ENCODE measurements at places on chromosomes 4 and X.
A peak's percentile ranks its signal among the peaks of the same experiment; 100 is the strongest.

DNA sequence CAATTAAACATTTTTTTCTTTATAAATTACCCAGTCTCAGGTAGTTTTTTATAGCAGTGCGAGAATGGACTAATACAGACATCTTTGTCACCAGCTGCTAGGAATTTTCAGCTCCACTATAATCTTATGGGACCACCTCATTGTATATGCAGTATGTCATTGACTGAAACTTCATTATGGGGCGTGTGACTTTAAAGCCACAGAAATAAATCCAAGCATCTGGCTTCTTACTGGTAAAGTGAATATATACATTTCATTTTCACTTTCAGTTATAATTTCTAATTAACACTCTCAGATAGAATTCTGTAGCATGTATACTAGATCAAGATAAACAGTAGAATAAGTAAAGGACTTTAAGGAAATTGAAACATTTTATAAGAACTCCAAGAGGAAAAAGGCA is 21.9 kb downstream of the IL15 start:
- DNase-seq = no peak

GRCh38 chrX:46587158-46587557 is 13.6 kb downstream of the CHST7 start:
- DNase-seq = no peak

GRCh38 chrX:130393451-130394074 is 8.1 kb upstream of the GPR119 start:
- DNase-seq = no peak

GRCh38 chr4:56247646-56248045 is 139.6 kb downstream of the AASDH start:
- no peak for DNase-seq

DNA sequence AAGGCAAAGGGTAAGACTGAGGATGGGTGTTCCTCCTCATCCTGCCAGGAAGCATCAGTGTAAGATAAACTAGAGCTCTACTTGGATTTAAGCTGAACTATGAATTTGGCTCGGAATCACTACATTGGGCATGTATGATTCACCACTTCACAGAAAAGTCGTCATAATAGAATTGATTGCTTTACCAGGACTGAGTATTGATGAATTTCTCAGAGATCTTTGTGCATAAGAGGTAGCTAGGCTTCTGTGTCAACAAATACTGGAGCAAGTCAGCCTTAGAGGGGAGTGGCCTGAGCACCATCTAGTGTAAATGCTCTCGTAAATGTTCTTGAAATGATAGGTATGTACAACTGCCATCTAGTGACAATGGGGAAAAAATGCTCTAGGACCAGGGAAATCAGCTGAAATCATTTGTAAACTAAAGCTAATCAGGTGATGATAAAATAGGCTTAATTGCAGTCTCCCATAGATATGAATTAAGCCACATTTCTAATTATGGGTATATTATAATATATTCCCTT is 309.5 kb upstream of the FMR1 start:
- DNase-seq = no peak

GRCh38 chrX:46209037-46209436 is 336.2 kb downstream of the ZNF674 start:
- no peak for DNase-seq

- no peak for DNase-seq
Measured at GRCh38 chr4:118888666-118889311, at the start of gene SYNPO2. Gene SYNPO2 (plus strand): TSS chr4:118888854. CDS start chr4:118889037, 183 bp downstream.

- DNase-seq = no peak
Measured at GRCh38 chr4:180530787-180531186, 1712.4 kb upstream of the TENM3 start.

DNA sequence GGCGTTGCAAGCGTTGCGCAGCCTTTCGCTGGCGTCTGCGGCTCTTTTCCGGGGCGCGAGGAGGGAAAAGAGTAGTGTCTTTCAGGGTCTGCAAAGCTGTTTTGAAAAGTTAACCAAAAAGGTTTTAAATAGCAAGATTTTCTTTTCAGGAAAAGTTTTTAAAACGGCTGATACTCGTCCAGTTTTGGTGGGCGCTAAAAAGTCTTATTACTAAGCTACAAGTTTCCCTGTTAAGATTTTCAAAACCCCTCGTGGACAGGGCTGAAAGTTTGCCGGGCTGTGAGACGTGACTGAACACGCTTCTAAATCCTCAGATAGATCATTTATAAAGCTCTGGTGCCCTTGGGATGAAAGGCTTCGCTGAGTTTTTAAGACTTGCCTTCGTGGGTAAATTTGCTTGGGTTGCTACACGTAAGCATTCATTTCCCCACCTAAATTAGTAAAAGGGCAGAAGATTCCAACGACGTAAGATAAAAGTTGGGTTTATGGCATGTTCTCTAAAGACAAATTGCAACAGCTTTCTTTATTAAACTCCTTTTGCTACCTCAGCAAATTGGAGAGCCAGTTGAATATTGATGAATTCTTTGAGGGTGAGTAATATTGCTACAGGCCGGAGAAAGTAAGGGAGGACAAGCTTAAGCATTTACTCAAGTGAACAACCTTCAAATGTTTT is 91.5 kb downstream of the HPRT1 start:
- no peak for DNase-seq

- no peak for DNase-seq
Measured at GRCh38 chr4:180947425-180947824, 1295.8 kb upstream of the TENM3 start.

DNA sequence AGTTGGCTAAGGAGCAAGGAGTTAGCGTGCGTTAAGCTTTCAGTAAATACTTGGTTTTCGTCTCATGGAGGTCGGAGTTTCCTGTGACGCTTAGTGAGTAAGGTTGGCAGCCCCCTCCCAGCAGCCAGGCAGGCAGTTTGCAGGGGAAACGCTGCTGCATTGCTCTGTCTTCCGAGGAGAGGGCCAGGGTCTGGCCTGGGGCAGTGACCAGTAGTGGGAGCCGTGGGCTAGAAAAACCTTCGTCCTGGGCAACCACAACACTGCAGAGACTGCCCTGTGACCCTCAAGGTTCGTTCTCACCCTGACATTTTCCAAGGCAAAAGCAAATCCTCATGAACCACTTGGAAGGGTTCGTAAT is 432 bp downstream of the TMEM175 start:
- DNase-seq = no peak

DNA sequence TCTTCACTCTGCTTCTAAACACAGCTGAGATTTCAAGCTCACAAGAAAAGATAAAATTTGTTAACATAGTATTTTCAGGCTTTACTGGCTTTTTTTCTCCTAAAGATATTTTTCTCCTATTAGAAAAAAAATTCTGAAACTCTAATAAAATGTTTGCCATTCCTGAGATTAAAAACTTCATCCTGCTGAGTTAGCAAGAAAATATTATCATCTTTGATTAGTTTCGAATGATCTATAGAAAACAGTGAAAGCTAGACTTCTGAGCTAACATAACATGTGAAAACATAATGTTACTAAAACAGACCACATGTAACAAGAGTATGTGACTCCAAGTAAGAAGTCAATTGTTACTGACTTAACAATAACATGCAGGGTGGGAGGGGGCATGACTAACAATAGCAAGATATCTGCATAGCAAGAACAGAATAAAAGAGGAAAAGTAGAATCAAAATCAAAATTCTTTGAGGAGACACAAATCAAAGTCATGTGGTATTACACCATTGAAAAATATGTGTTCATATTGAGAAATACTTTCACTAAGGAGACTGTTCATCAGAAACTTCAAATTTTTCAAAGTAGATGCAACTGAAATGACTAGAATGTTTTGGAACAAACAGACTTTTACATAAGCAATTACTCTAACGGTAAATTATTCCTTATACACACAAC is 14.5 kb downstream of the TBCK start:
- no peak for DNase-seq

GRCh38 chr4:37243051-37243450 is 1.5 kb upstream of the NWD2 start:
- DNase-seq = no peak

- peak; percentile 40 for DNase-seq
Measured at GRCh38 chr4:40672528-40673522, 43.2 kb upstream of the RBM47 start.

DNA sequence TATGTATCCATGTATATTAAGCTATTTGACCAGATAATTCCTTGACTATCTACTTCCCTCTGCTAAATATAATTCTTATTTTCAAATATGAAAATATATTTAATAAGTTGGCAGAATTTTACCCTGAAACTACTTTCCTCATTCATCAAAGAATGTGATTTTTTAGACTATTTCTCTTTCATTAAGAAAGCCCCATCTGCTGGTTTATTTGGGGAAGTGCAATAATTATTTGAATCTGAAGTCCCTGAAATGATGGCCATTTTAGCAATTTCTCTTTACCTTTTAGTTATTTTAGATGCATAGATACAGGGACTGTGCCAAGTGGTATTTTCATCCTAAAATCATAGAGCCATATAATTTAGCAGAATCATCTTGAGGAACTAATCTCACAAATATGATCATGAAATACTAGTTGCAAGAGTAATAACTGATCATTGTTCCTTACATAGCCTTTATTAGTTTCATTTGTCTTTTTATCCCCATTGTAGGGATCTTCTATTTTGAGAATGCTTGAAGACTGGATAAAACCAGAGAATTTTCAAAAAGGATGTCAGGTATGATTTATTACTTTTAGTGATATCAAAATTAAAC is 39.0 kb downstream of the ENPEP start:
- DNase-seq = no peak

- DNase-seq = no peak
Measured at GRCh38 chrX:53122013-53122412, 28.1 kb downstream of the KANTR start.

DNA sequence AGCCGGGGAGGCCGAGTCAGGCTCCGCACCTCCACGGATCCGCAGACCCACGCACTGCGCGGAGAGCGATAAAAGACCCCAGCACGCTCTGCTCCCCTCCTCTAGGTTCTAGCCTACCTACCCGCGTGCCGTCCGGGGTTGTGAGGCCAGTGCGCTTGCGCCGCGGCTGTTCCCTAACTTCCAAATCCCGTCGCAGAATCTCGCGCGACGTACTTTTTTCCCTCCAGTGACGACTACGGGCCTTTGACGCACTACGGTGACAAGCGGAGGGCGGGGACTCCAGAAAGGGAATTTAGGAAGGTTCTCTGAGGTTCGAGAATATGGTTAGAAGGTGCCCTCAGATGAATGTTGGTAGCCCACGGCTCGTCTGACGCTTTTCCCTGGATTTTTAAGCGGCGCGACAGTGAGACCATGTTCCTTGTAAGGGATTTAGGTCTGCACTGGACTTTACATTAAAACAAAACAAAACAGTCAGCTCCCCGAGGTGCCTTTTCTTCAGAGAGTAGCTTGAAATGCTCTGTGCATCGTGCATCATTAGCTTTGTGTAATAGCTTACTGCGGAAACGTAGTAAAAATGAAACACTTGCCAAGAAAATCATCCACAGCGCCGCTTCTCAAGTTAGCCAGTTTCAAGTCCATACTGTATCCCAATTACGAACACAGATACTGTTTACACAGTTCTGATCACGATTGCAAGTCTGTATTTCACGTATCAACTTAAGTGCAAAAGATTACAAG is at the start of gene NKRF:
Gene NKRF, minus strand, starts transcription at position 145 of the 738 bp plus-strand sequence.
- peak; percentile 84 for DNase-seq

GRCh38 chr4:81470456-81471297 is 1.0 kb downstream of the RASGEF1B start:
- no peak for DNase-seq

DNA sequence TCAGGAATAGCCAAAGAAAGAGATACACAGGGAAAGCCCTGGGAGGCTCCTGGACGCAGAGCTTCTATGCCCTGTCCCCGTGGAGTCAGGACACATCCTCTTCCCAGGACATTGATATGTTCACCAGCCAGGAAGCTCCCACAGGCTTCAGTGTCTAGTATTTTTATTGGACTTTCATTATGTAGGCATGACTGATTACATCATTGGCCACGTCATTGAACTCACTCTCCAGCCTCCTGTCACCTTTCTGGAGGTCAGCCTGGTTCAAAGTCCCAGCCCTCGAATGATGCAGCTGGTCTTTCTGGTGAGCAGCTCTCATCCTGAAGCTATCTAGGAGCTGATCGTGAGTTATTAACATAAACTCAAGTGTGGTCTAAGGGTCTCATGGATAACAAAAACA is 104.1 kb downstream of the CPEB2 start:
- DNase-seq = no peak

- DNase-seq = no peak
Measured at GRCh38 chr4:163515198-163515597, 20.7 kb downstream of the TMA16 start.

GRCh38 chrX:29787656-29788055 is 427.7 kb upstream of the MAGEB2 start:
- no peak for DNase-seq

GRCh38 chr4:94336303-94336702 is 6.3 kb downstream of the HPGDS start:
- no peak for DNase-seq

GRCh38 chr4:183716302-183716701 is 57.2 kb downstream of the TRAPPC11 start:
- DNase-seq = no peak

- no peak for DNase-seq
Measured at GRCh38 chr4:77728420-77728819, 90.7 kb downstream of the CNOT6L start.

- no peak for DNase-seq
Measured at GRCh38 chr4:74628852-74629620, 165.3 kb downstream of the BTC start.

- no peak for DNase-seq
Measured at GRCh38 chr4:134754301-134755019, 552.9 kb upstream of the PABPC4L start.

- DNase-seq = no peak
Measured at GRCh38 chr4:36516522-36517095, 235.2 kb downstream of the DTHD1 start.

DNA sequence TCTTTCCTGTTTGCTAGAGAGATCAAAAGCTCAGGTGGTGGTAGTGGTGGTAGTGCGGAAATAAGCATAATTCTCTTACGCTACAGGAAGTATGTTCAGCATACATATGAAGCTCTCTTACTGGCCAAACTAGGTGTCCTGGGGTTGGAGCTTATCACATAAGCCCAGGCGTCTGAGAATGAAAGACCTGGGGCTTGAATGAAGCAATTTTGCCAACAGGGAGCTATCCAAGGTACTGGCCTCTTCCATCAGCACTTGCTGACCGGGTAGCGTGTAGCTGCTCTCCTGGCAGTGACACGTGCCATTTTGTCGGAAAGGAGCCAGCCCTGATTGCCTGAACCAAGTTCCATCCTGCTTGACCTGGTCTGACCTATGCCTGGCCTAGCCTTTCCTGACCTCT is 65.9 kb upstream of the HPF1 start:
- no peak for DNase-seq

DNA sequence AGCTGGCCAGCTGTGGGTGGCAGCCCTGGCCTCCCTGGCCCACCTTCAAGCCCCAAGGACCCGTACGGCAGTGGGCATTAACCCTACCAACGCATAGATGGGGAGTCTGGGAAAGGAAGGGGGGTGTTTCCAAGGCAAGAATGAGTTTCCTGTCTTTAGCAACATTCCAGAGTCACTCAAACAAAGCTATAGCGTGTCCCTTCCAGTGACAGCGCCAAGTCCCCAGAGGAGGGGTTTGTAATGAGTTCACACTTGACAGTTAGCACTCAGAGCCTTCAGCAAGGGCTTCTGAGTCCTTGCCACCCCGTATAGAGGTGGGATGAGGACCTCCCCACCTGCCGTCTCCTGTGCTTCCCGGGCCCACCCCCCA is 1.8 kb downstream of the BGN start:
- no peak for DNase-seq

- DNase-seq = no peak
Measured at GRCh38 chr4:138894709-138895108, 120.9 kb upstream of the NOCT start.

- DNase-seq = no peak
Measured at GRCh38 chrX:112901869-112902725, 61.5 kb upstream of the AMOT start.

Data from T-helper 22 cell (primary cell).